ENCODE measurements at places on chromosomes 5 and 9. TPM values are rescaled to one million over a fixed set of nuclear protein-coding genes. Genes with fewer than 3 reads are reported as not detected.

GRCh38 chr9:79287708-79288290 is 284.0 kb upstream of the TLE4 start:
- no peak for DNase-seq

DNA sequence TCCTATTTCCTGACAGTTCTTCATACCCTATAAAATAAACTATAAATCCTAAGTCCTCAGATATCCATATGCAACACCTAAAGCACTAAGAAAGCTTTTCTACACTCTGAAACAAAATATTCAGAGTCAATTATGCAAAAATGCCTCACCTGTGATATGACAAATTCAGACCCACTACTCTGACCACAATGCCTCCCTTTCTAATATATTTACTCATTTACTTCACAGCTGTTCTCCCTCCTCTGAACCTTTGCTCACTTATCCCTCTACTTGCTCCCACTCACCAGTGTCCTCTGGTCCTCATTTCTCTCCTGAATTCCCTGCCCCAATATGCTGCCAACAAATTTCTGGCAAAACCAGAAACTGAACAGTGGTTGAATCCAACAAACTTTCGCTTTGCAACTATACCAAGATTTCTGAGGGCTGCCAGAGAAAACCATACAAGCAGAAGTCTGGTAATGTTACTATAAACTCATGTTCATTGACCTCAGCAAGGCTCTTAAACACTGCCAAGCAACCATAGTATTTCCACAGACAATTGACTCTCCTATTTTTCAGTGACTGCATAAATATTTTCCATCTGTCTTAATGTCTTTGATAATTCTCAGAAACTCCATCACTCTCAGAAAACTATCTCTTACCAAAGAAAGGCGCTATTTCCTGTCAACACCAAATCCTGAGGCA is 7.1 kb downstream of the CCNH start:
- DNase-seq = no peak

- DNase-seq = peak; percentile 99
Measured at GRCh38 chr5:55172937-55173686, at the start of gene CDC20B. CDC20B (minus strand) TSS chr5:55173177; CDS start chr5:55173000, 177 bp downstream.

The CLIC3 gene
- 1.5 TPM for total RNA-seq

The PDGFRB gene
- 567 TPM for total RNA-seq

The ANGPTL2 gene
- total RNA-seq = 72.5 TPM

The DBH gene
- total RNA-seq = not detected

The DOCK2 gene
- total RNA-seq = 6.2 TPM

The ADAMTS19 gene
- total RNA-seq = not detected

The TICAM2 gene
- 9.1 TPM for total RNA-seq
